Activated naive CD4-positive, alpha-beta T cell (primary cell): ENCODE measurements at places on chromosomes 13 and 19.

DNA sequence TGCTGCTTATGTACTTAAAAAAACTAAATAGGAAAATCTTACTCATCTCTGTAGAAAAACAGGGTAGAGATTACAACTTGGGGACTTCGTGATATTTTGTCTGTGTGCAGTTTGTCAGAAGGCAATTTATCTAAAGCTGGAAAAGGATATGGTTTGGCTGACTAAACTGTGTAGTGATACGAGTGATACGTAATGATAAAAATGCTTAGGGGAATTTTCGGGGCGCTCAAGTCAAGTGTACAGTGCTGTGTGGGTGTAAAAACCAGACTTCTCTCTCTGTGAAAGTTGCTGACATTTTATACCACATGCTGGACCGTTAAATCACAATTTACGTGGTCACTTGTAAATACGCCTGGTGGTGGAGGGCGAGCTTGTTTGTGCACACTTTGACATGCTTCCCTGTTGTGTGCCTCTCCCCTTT lies 221.7 kb downstream of the KCNRG start:
- DNase-seq, result no peak

- DNase-seq, result no peak
Measured at GRCh38 chr13:71524245-71524612, 342.8 kb downstream of the DACH1 start.

DNA sequence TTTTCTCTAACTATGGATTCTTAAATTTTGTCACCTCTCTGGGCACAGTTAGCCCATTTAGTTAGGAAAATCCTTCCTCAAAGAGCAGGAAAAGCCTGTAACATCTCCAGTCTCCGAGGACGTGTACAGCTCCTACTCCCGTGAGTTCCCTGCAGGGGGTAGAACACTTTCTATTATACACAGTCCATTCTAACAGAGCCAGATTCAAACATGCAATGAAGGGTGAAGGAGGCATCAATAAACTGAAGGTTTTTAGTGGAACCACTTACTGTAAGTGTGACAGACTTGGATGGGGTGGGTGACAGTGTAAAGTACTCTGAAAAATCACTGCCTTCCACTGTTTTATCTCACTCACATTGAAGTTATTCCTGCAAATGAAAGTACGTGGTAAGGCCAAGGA lies 204.7 kb upstream of the DACH1 start:
- DNase-seq, result no peak

DNA sequence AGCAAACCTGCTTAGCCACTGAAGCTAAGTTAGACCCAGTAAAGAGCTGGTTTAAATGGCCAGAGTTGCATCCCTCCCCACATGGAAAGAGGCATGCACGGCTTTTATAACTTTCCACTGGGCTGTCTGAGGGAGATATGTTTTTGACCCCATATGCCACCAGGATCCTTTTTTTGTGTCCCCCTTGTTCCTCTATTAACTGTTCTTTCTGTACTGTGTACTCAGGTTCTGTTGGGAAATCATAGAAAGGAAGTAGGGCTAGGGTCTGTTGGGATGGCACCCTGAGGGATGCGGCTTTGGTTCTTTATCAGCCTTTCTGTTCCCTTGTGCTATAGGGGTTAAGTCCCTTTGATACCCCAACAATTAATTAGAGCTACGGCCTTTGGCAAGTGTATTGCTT lies 12.2 kb upstream of the TM9SF2 start:
- no peak for DNase-seq

- DNase-seq, result no peak
Measured at GRCh38 chr13:99269627-99270241, 11.6 kb upstream of the GPR18 start.

- no peak for DNase-seq
Measured at GRCh38 chr19:57248646-57249045, 8.2 kb downstream of the ZNF805 start.

GRCh38 chr19:34128558-34129250 lies 43.6 kb upstream of the LSM14A start:
- DNase-seq, result no peak

DNA sequence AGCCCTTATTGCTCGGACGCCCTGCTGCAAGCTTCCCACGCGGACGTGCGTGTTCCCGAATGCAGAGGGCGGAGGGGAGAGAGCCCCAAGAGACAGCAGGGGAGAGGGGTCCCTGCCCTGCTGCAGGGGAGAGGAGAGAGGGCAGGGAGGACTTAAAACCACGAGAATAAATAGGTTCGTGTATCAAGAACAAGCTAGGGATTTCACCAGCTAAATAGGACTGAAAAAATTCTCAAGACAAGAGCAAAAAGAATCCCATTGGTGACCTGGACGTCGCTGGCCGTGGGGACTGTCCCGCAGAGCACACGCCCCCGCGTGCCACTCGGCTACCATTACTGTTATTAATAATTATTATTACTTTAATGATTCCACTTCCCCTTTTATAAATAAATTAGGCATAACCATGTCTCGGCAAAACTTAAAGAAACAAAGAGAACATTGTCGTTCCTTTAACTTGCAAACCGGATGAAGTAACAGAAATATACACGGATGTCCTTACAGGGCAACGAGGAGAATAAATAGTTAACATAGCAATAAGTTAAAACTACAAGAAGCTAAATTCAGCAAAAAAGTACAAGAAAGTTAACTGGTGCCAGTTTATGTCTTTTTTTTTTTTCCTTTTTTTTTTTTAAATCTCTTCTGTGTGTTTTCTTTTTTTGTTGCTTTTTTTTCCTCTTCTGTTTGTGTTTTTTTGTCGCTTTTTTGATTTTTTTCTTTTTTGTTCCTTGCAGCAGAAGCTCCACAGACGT lies 16.6 kb downstream of the PRKCSH start:
- no peak for DNase-seq

- no peak for DNase-seq
Measured at GRCh38 chr13:46179969-46180763, 1.8 kb downstream of the LCP1 start.

GRCh38 chr19:50896591-50897190 lies 14.5 kb downstream of the KLK4 start:
- DNase-seq, result no peak

- no peak for DNase-seq
Measured at GRCh38 chr13:88472316-88472715, 801.1 kb downstream of the SLITRK5 start.

- no peak for DNase-seq
Measured at GRCh38 chr13:94209117-94209516, 270.4 kb downstream of the DCT start.

- DNase-seq, result no peak
Measured at GRCh38 chr13:31629085-31629780, 110.1 kb upstream of the RXFP2 start.

DNA sequence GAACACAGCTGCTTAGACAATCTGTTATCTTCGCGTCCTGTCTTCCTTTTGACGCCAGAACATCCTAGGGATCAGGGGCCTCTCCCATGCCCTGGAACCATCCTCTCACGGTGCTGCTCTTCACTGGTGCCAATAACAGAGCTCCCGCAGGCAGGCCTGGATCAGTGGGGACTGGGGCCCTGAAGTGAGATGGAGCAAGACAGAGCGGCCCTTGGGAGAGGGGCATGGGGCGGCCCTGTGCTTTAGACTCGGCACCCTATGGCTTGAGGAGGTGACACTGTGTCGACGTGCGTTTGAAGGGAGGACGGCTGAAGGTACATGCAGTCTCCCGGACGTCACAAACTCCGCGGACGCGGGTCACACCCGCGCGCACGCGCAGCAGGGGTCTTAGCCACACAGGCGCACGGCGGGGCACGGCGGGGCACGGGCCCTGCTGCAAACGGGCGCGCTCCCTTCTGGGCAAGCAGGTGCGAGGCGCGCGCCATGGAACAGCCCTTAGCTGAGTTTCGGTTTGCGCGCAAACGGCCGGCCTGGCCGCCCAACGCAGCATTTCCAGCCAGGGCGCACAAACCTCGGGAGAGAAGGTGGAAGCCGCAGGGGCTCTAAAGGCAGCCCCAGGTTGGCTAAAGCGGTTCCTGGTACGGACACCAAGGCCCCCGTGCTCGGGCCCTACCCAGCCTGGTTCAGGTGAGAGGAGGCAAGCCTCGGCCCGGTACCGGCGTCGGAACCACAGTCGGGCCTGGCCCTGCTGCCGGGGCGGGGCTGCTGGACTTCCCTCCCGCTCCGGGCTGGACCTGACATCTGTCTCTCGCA lies 16.5 kb upstream of the RNF17 start:
- DNase-seq, result no peak

DNA sequence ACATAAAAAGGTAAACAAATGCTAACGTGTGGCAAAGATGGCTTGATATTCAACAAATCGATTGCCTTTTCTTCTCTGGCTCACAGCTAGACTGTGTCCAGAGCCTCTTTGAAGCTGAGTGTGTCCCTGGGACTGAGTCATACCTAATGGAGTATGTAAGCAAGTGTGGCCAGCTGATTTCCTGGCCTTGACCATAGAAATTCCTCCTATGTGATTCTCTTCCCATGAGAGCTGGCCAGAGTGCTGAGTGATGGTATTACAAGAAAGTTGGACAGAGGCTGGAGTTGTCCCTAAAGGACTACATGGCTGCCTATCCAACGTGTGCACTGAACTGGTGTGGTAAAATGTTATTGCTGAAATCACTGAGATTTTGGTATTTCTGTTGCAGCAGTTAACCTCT lies 320.1 kb upstream of the SLC10A2 start:
- DNase-seq, result no peak

- no peak for DNase-seq
Measured at GRCh38 chr13:112844411-112844810, 124.6 kb upstream of the MCF2L start.

GRCh38 chr13:74966814-74967424 lies 515.0 kb downstream of the TBC1D4 start:
- DNase-seq, result no peak

DNA sequence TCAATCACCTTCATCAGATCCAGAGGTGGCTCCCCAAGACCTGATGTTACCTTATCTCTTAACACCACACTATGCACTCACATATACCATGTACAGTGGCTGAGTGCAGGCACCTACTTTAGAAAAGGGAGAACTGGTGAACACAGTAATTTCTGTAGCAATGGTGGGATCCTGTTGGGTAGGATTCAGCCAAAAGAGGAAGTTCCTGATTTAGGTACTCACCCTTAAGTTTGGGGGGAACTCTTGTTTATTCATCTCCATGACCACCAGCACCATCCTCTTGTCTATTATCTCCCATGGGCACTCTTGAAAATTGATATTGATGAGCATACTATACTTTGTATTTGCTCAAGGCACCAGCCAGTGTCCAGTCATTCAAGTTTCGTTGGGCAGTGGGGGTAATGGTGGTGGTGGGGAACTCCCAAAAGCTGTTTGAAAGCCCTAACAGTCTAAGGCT lies 324.4 kb downstream of the LMO7 start:
- no peak for DNase-seq

DNA sequence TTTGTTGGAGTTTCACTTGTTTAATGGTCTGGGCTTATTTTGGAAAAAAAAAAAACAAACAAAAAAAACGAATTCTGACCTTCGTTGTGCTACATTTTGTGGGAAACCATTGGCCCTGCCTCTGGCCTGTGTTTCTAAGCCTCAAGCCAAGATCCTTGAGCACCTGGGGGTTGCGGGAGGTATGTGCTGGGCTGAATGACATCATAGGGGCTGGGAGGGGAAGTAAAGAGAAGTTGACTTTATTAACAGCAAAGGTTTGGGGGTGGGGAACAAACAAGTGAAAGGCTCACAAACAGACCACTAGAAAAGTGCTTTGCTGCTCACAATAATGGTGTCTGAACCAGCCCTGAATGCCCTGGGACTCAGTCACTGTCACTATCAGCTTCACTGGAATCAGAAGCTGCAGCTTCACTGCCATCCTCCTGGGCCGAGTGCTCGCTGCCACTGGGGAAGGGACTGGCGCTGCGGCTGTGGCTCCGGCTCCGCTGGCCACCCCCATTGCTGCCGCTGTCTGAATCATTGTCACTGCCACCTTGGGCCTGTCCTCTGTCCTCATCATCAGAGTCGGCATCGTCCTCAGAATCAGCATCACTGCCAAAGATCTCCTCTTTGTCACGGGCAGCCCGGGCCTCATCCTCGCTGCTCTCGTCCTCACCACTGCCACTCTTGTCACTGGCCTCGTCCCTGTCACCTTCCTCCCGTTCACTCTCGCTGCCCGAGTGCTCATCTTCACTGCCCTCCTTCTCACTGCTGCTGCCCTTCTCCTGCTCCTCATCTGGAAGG lies 5.1 kb downstream of the PAF1 start:
- DNase-seq, result no peak

DNA sequence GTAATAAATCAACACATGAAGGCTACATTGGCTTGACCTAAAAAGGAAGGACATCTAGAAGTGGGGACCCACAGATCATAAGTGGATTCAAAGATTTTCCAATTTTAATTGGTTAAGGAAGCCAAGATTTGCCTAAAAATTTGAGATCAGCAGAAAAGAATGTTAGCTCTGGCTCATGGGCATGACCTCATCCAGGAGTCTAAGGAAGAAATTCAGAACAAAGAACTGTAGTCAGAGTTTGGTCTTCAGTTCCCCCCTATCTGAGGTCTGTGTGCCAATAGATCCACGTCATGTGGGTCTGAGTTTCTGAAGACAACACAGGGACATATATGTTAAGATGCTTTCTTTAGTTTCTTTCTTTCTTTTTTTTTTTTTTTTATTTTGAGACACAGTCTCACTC lies 648.8 kb upstream of the SPRY2 start:
- no peak for DNase-seq

DNA sequence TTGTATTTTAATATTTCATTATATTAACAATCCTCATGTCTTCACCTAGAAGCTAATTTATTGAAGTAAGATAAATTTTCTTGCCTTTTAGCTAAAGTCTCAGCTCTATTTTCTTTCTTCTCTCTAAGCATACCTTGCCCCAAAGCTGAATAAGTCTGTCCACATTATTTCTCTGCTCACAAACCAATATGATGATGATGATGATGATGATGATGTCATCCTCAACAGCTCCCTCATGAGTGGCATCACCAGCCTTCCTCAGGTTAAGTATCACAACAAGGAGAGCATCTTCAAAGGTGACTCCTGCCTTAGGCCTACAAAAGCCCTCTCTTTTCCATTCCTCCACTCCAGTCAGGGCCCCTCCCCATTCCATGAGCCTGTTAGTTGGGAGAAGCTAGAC lies 31.9 kb upstream of the ATP12A start:
- no peak for DNase-seq

DNA sequence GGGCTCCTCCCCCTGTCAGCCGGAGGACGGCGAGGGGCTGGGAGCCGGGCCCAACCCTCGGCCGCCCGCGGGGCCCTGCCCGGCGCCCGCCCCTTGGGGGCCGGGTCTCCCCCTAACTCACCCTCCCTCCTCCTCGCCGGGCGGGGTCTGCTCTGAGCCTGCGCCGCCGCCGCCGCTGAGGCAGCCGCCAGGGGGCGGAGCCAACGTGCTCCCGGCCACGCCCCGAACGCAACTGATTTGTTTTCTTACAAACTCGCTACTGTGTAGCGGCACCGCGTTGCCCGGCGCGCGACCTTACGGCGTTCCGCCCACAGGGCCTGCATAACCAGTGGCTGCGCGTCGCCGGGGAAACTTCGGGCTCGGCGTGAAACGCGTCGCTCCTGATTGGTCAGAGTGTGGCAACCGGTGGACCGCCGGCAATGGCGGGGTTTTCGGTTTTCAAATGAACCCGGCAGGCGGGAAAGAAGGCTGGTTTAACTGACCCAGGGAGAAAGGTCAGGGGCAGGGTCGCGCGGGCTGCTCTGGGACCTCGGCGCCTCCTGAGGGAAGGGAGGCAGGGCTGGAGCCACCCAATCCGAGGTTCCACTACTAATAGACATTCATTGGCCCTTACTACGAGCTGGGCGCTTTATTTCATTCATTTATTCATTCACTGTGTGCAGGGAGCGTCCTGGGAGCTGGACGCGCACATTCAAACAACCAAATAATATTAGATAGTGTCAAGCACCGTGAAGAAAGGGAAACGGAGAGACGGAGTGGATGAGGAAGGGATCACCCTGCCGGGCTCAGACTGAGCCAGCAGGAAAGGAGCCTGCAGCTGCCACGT lies at the start of gene CDKN2D:
Gene CDKN2D (minus strand): TSS at position 154 of the 826 bp plus-strand sequence. CDS start 326 bp downstream, outside the sequence.
- peak; percentile 99 for DNase-seq

- no peak for DNase-seq
Measured at GRCh38 chr13:51802631-51803418, 1.1 kb downstream of the DHRS12 start.
